NCI-H524 (cell line): ENCODE measurements at places on chromosomes 12 and 14.

DNA sequence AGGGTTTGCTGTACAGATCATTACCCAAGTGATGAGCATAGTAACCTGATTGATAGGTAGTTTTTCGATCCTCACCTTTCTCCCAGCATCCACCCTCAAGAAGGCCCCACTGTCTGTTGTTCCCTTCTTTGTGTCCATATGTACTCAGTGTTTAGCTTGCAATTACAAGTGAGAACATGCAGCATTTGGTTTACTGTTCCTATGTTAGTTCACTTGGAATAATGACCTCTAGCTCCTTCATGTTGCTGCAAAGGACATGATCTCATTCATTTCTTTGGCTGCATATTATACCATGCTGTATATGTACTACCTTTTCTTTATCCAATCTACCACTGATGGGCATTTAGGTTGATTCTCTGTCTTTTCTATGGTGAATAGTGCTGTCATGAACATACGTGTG, 181.6 kb upstream of the FOXG1 start:
- DNase-seq: no peak

DNA sequence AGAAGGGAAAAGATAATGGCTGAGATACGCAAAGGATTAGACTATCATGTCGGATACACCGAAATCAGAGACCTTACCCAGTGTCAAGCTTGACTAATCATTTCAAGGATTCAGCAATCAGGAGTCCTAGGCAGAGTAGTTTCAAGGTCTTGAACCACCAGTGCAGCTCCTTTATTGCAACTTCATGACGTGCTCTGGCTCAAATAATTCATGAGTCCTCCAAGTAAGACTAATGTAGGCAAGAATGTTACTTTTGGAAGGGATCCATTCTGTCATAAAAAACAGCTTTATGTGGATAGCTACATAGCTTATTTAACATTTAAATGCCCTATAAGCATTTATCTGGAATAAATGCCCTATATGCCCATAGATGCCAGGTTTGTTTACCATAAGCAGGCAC, 123.2 kb downstream of the LMO3 start:
- DNase-seq: no peak

DNA sequence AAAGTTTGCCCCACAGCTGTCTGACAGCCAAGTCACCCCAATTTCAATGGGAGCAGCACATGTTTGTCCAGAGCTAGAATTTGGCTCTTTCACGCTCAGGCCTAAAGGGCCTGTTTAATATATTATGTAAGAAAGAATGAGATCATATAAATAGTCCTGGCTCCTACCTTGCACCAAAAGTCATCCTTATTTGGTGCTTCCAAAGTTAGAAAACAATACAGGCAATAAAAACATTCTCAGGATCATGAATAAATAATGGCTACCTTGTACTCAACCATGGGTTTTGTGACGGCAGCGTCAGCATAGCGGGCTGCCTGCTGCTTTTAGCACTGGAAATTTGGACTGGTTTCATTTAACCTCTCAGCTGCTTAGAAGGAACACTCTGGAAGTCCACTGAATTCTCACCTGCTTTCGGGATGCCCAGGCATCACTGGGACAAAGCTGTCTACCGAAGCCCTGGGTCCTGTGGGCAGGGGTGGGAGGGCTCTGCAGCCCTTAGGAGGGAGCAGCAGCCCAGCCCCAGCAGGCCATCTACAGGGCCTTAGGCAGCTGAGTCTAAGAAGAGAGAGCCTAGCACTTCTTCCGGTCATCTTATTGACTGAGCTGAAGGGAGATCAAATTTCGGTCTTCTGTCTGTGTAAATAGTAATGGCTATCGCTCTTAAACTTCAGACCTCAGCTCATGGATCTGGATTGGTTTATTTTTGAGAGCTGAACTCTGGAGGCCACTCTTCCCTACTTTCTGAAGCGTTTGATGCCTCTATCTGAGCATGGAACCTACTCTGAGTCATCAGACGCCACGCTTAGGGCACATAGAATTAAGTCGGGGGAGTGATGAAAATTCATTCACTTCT, 106.5 kb downstream of the SAMD4A start:
- DNase-seq: no peak

GRCh38 chr12:29614694-29615325, 117.3 kb upstream of the OVCH1 start:
- DNase-seq: no peak

GRCh38 chr12:97637770-97638169, 175.2 kb downstream of the RMST start:
- DNase-seq: no peak
